ENCODE measurements at places on chromosomes 3 and 15.

GRCh38 chr15:40909662-40910630, 15.7 kb downstream of the VPS18 start:
- no peak for DNase-seq

DNA sequence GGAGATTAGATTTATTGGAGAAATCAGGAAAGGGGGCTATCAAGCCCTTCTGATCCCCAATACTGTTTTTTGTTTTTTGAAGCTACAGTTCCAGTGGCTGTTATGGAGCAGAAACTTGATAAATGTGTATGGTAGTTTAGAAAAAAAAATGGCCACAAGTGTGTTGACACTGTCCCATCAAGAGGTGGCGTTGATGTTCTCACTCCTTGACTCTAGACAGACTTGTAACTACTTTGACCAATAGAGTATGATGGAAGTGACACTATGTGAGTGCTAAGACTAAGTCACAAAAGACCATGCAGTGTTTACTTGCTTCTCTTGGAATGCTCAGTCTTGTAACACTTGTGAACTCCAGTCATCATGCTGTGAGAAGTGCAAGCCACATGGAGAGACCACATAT, 356.7 kb downstream of the PDCD6IP start:
- DNase-seq = no peak

DNA sequence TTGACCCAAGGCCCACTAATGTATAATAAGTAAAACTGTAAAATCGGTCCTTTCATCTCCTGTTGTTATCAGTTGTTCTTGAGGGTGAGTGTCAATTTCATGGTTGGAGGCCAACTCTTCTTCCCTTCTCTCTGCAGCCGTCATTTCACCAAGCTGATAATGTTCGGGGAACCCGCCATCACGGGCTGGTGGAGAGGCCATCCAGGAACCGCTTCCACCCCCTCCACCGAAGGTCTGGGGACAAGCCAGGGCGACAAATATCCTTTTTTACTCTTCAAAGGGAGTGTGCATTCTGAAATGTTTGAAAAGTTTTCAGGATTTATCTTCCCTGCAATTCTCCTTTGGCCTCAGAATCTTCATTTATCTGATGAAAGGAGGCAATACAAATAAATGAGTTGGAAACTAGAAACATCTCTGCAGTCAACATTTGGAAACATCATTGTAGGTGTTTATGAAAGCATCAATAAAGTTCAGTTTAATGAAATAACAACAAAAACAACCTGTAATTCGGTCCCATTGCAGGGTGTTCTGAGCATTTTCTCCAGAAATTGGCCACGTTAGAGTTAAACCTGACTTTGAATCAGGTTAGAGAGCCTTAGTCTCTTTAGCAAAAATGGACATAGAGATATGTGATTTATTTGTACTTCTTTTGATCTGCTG, 63.9 kb downstream of the CRTC3 start:
- no peak for DNase-seq

DNA sequence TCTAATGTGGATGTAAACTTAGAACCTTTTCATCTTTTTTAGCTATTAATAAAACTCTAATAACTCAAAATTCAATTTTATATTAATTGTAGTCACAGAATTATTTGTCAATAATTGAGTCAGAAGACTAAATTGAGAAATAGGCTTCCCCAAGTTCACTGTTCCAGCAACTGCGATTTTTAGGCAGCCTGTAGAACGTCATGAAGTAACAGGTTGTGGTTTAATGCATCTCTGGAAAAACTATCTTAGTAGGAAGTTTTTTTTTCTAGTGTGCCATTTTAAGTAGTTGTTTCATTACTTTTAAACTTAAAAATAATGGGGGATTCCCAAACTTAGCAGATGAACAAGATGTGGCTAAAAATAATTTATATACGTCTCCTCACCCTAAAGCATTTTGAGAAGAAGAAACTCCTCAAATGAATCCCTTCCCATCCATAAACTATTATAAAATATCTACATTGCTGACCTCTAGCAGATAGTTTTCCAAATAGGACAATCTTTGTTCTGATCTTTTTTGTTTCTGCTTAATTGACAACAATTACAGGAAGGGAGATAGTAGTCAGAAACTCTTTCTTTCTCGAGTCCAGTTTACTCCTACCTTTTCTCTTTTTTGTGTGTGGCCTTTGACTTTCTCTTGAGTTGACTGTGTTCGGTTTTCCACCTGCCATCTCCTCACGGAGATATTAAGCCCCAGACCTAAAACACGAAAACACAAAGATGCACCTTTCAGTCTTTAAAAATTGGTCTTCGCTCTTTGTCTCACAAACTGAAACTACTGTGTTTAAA, 43.1 kb downstream of the LRCH3 start:
- DNase-seq = no peak

GRCh38 chr3:182420741-182421140, 372.6 kb upstream of the ATP11B start:
- DNase-seq = no peak

DNA sequence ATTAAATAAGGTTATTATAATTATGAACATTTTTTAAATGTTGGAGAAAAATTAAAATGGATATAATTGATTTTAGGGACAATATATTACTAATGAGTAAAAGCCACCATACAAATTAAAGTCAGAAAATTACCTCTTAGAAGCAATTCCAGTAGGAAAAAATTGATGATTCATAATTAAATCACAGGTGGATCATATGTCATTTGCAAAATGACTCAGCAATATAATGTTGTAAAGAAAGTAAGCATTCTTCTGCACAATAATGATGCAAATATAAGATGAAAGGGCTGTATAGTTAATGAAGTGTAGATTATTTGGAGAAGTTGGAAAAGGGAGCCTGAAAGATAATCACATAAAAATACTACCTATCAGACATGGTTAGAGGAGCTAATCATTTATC, 25.8 kb downstream of the ZPLD1 start:
- DNase-seq = no peak

DNA sequence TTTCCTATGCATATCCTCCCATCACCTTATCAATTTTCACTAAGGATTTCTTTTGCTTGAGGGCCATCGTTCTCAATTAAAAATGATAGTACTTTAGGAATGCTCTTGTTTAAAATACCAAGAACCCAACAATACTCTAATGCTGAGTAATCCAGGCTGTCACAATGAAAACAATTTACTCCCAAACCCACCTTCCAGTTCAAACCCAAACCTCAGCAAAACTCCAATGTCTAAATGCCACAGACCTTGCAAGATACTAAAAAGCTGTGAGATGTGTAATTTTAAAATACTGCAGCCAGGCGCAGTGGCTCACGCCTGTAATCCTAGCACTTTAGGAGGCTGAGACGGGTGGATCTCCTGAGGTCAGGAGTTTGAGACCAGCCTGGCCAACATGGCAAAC, 889.8 kb downstream of the ROBO1 start:
- no peak for DNase-seq

- no peak for DNase-seq
Observed at GRCh38 chr3:50490424-50490823, 13.0 kb downstream of the CACNA2D2 start.

GRCh38 chr15:39625856-39626255, 45.0 kb downstream of the THBS1 start:
- DNase-seq = no peak

DNA sequence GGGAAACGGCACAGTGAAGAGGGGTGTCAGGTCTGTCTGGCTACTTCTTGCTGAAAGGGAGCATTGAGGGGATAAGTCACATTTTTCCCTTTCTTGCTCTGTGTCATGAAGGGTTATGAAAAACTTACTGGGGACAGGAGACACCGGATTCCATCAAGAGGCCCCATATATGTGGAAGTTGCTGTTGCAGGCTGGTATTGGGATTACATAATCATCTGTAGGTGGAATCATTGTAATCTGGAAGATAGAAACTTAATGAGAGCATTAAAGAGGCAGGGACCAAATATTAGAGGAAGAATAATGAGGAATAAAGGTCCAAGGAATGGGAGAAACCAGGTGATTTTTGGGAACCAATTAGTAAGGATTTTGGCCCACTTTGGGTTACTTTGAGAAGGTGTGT, 4.2 kb upstream of the TCAIM start:
- no peak for DNase-seq

GRCh38 chr15:61749169-61749568, 311.1 kb downstream of the VPS13C start:
- DNase-seq = no peak

- DNase-seq = peak; percentile 15
Observed at GRCh38 chr3:35291471-35292236, 347.7 kb upstream of the ARPP21 start.

GRCh38 chr3:148938306-148938705, 53.0 kb upstream of the GYG1 start:
- DNase-seq = no peak

DNA sequence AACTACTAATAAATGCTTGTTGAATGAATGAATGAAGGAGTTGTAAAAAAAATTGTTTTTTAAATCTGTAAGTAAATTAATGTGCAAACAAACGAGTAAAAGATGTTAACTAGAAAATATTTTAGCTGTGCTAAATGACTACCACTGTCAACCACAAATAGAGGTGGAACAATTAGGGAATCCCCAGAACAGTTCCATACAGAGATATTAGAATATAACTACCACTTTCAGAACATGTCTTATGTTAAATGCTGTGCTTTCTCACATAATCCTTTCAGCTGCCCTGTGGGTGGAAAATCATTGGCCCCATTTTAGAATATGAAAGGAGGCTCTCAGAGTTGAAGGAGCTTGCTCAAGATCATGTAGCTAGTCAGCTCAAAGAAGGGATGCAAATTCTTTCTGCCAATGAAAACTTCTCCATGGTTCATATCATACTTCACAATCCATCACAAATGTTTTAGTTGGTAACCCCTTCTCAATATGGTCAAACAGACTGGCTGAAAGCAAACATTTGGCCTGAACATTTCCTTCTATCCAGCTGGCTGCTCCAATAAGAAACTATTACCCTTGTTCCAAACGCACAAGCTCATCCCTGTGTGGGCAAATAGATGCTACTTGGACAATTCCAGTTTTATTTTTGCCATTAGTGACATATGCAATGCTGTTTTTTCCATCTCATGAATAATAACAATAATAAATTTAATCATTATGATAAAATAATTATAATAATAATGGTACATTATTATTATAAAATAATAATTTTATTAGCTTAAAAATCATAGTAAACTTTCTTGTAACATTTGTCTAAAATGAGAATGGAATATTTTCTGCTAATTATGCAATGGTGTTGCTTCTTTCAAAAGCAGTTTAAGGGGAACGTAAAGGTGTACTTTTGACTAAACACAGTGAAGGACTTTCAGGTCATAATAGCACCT, 290.4 kb upstream of the STT3B start:
- DNase-seq = no peak

DNA sequence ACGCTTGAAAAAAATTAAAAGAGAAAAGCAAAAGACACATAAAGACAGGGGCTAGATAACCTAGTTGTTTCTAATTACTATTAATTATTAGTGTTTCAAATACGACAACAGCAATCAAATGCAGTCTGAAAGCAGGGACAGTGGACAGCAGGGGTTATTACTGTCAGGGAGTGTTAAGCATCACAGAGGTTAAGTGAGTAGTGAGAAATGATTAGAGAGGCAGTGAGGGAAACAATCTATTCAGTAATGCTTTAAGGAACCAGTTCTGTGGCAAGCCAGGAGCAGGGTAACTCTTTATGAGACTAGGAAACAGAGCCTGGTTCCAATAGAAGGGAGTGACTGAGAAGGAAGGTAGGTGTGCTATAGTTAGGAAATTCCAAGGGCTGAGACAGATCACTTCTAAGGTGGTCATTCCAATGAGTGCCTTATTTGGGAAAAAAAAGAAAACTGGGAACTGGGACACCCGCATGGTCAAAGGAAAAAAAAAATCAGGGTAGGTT, 15.0 kb downstream of the RYK start:
- no peak for DNase-seq

DNA sequence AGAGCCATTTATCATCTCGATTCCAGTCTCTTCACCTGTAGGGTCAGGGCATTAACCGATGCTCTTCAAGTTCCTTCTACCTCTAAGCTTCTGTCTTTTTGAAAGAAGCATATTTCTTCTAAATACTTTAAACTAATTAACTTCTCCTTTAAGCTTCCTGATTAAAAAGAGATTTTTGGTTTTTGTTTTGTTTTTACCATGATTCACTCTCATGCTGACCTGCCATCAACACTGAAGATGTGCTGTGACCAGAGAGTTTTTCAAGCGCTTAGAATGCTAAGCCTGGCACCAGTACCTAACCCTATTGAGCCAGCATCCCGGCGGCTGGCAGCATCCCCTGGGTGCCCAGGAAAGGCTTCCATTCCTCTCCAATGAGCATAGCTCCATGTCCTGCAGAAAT, 89.3 kb downstream of the FOXP1 start:
- no peak for DNase-seq

DNA sequence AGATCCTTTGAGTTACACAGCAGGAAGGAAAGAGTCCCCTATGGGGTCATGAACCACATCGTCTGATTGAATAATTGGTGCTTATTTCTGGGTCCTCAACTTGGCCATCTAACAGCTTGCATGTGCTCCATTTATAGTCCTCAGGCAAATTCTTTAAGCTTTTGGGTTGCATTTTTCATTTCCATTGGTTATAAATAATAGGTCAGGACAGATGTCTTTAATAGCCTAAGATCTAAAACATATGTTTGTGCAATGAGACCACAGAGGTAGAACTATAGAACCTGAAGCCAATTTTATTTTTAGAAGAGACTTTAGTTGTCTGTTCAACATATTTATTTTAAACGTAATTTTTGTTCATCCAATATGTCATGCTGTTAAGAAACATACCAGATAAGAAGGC, 43.2 kb downstream of the CD200R1L start:
- no peak for DNase-seq

DNA sequence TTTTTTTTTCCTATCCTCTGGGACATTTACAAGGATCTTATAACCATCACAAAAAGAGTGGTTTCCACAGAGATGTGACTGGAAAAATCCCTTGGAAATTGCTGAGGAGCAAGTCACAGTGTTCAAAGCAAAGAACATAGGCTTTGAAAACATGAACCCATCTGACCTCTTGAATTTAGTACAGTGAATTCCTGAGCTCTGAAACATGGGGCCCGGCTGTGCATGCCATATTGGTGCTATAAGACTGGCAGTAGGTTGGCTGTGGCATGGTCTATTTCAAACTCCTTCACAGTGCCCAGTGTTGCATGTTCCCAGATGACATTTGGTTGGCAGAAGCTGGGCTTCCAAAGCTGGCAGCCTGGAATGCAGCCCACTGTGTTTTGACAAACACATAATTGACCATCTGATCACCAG, 202.2 kb downstream of the TIGIT start:
- no peak for DNase-seq

DNA sequence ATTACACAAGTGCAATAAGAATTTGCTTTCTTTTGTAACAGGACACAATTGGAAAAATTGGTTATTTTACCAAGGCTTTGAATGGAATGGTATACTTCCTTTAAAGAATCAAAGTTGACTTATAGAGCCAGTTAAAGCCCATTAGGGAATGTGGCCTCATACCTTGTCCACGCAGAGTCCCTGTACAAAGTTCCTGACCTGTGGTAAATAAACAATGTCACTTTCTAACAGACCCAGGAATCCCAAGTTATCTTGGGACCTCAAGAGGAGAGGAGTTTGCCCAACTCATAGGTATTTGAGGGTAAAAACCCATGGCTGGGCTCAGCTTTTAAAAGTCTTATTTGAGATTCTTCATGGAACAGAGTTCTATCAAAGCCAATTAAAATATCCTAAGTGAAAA, 12.0 kb upstream of the NUP210 start:
- no peak for DNase-seq

- DNase-seq = peak; percentile 85
Observed at GRCh38 chr15:84826369-84826823, 9.2 kb downstream of the ALPK3 start.

GRCh38 chr3:194711286-194711685, 25.6 kb downstream of the FAM43A start:
- DNase-seq = no peak
